Right ventricle myocardium inferior (tissue), 1 donor: ENCODE measurements at places on chromosomes 12 and 14.

GRCh38 chr12:96803969-96804368, 103.1 kb upstream of the NEDD1 start:
- DNase-seq: no peak

DNA sequence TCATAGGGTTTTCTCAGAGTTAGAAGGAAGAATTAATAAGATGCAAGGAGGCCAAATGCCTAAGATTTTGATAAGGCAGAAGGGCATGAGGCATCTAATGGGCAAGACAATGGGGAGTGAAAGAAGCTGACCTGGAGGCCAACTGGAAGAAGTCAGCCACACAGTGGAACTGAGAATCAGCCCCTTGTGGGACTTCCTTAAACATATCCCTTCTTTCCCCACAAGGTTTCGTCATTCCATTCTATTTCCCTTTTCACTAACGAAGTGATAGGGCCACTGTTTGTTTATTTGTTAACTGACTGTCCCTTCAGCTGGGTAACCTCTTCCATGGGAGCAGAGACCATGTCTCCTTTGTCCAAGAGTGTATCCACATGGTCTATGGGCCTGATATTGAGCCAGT, 86.2 kb downstream of the HELB start:
- DNase-seq: no peak

DNA sequence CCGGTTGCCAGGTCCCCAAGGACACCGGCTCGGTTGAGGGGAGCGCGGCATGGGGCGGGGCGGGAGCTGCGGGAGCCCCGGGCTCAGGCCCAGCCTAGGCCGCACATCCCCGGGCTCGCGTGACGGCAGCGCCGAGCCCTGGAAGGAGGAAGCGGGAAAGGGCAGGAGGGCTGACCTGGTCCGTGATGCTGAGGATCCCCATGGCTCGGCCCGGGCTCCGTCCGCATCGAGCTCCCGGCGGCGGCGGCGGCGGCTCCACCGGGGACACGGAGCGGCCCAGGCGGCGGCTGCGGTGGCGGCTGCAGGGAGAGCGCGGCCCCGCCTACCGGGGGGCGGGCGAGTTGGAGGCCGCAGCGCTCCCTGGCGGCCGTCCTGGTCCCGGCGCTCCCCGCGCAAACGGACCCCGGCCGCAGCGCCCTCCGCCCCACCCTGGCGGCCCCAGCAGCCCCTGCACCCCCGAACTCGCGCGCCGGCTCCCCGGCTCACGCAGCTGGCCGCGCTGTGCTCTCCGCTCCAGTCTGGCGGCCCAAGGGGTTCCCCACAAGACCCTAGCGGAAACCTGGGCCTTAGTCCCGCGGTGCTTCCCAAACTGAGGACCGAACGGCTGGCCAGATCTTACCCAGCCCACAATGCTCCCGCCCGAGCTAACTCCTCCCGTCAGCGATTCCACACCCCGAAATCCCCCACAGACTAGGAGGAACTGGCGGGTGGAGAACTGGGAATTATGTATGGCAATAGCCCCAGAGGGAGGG, at the start of gene ANKRD52:
Gene ANKRD52, minus strand, starts transcription at position 317 of the 752 bp plus-strand sequence. Its CDS starts 115 bp downstream, at position 202.
- peak; percentile 92 for DNase-seq

GRCh38 chr14:49880267-49881064, 12.4 kb upstream of the ARF6 start:
- DNase-seq: no peak

DNA sequence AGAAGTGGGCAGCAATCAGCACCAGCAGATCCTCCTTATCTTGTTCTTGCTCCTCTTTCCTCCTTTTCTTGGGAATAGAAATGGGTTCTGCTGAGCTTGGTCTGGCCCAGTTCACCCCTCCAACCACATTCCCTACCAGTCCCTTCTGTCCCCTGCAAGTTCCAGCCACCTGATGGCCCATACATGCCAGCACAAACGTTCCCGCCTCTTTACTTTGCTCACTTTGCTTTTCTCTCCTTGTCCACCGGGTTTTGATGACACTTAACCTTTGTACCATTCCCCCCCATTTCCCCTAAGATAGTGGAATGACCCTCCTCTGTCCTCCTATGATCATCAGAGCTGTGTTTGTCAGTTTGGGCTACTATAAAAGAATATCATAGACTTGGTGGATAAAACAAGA, 23.4 kb upstream of the EML1 start:
- DNase-seq: no peak

- no peak for DNase-seq
These were observed 41.5 kb downstream of the KCTD10 start for GRCh38 chr12:109435428-109436187.

- DNase-seq: no peak
These were observed 51.6 kb upstream of the CRY1 start for GRCh38 chr12:107144990-107145389.

DNA sequence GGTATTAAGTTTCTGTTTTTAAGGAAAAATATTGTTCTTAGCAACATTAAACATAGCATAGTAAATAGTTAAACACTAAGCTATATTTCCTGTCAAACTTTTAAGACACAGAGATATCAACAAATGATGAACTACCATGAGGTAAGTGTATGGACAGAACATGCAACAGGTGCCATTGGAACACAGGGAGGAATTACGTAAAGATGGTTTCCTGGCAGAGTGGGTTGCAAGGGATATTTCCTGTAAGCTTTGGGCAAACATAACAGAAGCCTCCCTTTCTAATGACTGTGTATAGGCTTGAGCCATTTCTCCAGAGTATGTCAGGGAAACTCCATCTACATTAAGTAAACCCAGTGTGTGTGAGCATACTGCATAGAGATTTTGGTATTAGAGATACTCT, 31.7 kb upstream of the HELB start:
- no peak for DNase-seq

GRCh38 chr12:42589465-42590329, at the start of gene PRICKLE1:
PRICKLE1 (minus strand) TSS chr12:42589746; CDS start chr12:42472516, 117,230 bp downstream.
- DNase-seq: peak; percentile 74

GRCh38 chr12:82883394-82884355, 197.0 kb downstream of the TMTC2 start:
- DNase-seq: no peak

DNA sequence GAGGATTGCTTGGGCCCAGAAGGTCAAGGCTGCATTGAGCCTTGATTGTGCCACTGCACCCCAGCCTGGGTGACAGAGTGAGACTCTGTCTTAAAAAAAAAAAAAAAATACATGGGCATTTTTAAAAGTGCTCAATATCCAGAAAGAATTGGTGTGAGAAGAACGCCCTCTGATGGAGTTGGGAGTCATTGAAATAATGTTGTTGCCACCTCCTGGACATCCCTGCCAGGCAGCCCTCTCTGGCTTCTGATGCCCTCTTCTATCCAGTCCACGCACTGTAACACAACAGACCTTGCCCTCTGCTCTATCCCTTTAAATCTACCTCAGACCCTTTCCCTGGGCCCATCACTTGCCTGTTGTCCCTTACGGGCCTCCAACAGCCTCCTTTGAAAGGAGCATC, 4.9 kb downstream of the PTGDR start:
- DNase-seq: no peak

DNA sequence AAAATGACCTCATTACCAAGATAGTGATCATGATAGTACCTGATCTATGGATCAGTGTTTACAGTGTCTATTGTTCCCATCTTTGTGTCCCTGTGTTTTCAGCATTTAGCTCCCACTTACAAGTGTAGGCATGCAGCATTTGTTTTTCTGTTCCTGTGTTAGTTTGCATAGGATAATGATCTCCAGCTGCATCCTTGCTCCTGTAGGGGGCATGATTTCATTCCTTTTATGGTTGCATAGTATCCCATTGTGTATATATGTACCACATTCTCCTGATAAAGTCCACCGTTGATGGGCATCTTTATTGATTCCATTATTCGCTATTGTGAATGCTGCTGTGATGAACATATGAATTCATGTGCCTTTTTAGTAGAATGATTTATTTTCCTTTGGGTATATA, 215.4 kb upstream of the NAV3 start:
- DNase-seq: no peak

DNA sequence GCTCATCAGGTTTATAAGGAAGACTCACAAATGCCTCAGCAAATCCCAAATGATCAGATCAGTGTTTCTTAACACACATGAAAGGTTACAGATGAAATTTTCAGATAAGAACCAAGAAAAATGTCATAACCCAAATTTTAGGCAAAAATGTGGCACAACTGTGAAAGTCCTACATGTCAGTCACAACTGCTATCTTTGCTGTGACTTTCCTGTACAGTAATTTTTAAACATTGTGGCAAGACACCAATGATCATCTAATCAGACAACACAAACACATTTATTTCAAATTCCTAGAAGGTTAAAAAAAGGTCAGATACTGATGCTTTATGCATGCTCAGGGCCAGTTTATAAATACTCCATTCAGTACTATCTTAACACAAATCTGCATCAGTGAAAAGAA, 31.1 kb downstream of the NUDT4 start:
- no peak for DNase-seq

- DNase-seq: no peak
These were observed 317.0 kb upstream of the TMPO start for GRCh38 chr12:98198261-98198982.

DNA sequence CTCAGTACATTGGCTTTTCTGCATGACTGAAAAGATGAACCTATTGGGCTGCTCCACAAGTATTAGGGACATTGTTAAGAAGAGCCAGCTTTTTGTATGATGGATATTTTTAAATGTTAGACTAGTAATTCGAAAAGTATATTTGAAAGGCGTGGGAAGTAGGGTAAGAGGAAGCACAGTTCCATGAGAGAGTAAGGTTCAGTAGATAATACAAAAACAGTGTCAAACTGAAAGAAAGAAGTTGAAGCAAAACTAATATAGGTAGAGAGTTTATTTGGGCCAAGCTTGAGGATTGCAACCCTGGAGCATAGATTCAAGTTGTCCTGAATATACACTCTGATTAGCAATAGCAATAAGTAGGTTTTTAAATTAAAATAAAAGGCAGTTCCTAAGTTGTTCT, 193.9 kb downstream of the RASSF9 start:
- no peak for DNase-seq

- no peak for DNase-seq
These were observed 39.5 kb downstream of the PROX2 start for GRCh38 chr14:74836251-74836960.

- no peak for DNase-seq
These were observed 31.1 kb upstream of the TMX1 start for GRCh38 chr14:51208982-51209381.

- DNase-seq: no peak
These were observed 57.2 kb downstream of the RIC8B start for GRCh38 chr12:106831699-106832098.

- no peak for DNase-seq
These were observed 1.5 kb downstream of the MLH3 start for GRCh38 chr14:75049731-75050201.

DNA sequence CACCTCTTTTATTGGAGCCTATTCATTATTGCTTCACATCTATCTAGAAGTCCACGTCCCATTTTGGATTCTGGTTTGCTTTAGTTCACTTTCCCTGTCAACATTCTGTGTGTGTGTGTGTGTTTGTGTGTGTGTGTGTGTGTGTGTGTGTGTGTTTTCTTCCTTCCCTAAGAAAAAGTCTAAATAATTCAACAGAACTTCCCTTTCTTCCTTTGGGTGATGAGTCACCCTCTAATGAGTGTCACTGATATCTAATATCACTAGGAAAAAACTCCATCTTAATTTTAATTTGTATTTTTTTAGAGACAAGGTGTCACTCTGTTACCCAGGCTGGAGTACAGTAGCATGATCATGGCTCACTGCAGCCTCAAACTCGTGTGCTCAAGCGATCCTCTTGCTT, 234.2 kb downstream of the TTC8 start:
- no peak for DNase-seq

- DNase-seq: no peak
These were observed 75.8 kb downstream of the C12orf50 start for GRCh38 chr12:87953256-87953860.

DNA sequence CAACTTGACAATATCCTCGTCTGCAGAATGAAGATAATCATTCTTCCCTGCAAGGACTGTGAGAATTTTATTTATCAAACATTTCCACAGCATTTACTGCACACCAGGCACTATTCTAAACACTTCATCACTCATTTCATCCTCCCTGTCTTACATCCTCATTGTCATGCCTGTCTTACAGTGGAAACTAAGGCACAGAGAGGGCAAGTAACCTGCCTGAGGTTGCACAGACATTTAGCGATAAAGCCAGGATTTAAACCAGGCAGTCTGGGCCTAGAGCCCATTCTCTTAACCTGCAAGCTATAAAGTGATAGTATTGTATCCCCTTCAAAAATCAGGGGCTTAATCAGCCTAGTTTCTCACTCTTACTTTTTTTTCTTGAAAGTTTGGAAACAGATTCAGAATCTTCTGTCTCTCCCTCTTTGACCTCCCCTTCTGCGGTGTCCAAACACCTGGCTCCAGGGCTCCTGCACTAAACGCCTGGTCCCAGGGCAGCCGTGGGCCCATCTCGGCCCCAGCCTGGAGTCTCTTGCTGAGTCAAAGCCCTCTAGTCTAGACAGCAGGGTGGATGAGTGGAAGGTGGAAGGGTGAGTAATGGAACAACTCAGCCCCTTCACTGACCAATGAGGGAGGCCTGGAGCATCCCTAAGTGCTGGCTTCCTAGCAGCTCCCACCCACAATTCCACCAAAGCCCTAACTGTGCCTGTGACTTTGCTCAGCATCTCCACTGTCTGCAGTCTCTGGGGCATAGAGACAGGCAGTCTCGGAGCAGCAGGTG, 12.5 kb downstream of the ISM2 start:
- no peak for DNase-seq

- DNase-seq: no peak
These were observed 334.0 kb upstream of the FLRT2 start for GRCh38 chr14:85195872-85196477.

- no peak for DNase-seq
These were observed 66.0 kb upstream of the GTF2A1 start for GRCh38 chr14:81286574-81287370.

GRCh38 chr12:131642771-131643170, 68.1 kb upstream of the SFSWAP start:
- DNase-seq: no peak

- DNase-seq: no peak
These were observed 30.6 kb downstream of the CMKLR1 start for GRCh38 chr12:108308395-108309085.

DNA sequence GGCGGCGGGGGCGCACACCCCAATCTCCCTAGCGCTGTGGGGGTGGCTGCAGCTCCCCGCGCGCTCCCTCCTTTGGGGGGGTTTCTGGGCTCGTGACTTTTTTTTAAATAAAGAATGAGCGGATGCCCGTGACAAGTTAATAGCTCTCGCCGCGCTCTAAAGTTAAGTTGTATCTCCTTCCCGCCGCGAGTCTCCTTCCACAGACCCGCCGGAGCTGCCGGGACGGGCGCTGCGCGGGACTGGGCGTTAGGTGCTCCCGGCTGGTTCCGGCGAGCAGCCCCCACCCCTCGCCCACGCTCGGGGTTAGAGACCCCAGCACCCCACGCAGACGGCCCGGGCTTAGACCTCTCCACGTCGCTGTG, 82.6 kb upstream of the HMGA2 start:
- DNase-seq: no peak

- peak; percentile 74 for DNase-seq
These were observed 5.0 kb downstream of the TBX5 start for GRCh38 chr12:114400925-114401324.

DNA sequence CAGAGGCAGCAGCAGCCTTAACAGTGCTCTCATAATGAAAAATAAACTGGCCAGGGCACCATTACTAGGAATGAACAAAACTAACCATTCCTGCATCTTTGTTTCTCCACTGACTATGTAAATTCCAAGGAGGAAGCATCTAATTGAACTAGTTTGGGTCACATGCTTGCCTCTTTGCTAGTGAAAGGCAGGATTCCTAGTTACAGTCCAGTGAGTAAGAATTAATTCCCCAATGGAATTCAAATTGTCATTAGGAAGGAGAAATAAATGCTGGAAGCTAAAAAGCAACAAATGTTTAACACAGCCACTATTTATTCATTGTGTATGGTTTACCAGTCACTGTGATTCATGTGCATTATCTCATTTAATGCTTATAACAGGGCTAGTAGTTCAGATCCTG, 316.0 kb downstream of the CCDC91 start:
- DNase-seq: no peak
